ENCODE measurements at places on chromosomes 1 and 21.

- no peak for DNase-seq
Measured at GRCh38 chr1:86567341-86567740, 20.5 kb downstream of the CLCA4 start.

- no peak for DNase-seq
Measured at GRCh38 chr1:108691128-108691941, 775 bp upstream of the PRPF38B start.

DNA sequence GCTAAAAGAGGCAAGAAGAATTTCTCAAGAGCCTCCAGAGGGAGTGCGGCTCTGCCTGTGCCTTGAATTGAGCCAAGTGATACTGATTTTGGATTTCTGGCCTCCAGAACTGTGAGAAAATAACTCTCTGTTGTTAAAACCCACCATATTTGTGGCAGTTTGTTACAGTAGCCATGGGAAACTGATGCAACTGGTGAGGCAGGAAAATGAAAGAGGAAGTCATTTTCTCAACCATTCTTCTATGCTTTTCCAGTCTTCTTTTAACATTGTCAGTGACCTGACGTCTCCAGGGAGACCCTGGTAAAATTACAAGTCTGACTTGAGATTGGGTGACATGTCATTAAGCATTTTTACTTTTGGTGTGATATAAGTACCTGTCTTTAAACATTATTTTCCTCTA lies 5.8 kb downstream of the OR6P1 start:
- DNase-seq, result no peak

DNA sequence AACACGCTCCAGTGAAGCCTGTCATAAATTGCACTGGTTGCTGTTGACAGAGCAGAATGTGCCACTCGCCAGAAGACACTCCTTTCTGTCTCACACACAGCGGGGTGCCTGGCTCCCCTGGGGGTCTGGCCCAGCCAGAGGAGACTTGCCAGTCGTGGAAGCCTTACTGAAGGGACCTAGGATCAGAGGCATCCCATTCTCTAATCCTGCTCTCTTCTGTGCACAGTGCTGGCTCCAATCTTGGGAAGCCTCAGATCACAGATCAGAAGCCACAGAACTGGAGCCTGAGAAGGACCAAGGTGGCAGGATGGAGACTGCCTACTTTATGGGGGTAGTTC lies 1.4 kb downstream of the SLC9A1 start:
- no peak for DNase-seq

DNA sequence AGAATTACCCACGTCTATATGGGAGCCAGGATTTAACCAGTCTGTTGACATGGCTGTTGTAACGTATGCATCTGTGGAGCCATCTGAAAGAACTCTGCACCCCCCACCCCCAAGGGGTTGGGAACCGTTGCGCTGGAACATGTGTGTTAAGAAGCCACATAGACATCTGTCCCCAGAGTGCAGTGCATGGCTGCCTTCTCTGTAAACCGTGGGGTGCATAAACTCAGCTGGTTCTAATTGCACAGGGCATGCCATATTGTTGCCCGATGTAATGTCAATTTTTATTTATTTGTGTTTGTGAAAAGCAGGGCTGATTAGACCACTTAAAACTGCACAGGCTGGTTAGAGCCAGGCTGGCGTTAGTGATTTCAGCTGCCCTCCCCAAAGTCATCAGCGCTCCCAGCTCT lies 70.1 kb upstream of the ROR1 start:
- no peak for DNase-seq

DNA sequence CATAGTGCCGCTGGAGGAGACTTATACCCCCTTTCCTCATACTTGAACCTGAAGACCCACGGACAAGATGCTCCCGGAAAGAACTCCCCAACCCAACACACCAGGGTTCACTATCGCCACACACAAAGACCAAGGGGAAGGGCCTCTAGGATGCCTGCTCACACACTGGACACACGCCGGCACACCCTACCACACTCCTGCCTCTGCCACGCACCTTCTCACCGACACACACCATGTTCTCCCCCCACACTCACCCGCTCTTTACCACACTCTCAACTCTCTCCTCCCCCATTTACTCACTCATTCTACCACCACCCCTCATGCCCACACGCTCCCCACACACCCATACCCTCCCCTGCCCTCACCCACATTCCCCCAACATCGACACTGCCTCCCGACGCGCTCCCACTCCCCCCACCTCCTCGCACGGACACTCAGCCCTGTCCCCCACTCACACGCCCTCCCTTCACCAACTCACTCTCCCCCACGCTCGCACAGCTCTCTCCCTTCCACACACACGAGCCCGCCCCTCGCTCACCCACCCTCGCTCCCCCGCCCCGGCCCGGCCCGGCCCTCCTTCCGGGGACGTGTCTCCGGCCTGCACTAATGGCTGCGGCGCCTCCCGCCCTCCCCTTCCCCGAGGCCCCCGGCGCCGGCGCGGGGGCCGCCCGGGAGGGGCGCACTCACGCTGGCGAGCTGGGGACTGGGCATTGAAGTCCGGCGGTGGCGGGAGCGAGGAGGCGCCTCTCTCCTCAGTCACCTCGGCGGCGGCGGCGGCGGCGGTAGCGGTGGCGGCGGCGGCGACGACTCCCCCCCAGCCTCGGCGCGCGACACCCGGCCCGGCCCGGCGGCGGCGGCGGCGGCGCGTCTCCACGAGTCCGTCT lies 626 bp downstream of the PTP4A2 start:
- peak; percentile 41 for DNase-seq

GRCh38 chr1:26730695-26731094 lies 34.9 kb downstream of the ARID1A start:
- DNase-seq, result no peak

- no peak for DNase-seq
Measured at GRCh38 chr1:11957897-11958296, 22.3 kb upstream of the MFN2 start.

GRCh38 chr1:17789926-17790325 lies 34.8 kb downstream of the ACTL8 start:
- DNase-seq, result no peak

DNA sequence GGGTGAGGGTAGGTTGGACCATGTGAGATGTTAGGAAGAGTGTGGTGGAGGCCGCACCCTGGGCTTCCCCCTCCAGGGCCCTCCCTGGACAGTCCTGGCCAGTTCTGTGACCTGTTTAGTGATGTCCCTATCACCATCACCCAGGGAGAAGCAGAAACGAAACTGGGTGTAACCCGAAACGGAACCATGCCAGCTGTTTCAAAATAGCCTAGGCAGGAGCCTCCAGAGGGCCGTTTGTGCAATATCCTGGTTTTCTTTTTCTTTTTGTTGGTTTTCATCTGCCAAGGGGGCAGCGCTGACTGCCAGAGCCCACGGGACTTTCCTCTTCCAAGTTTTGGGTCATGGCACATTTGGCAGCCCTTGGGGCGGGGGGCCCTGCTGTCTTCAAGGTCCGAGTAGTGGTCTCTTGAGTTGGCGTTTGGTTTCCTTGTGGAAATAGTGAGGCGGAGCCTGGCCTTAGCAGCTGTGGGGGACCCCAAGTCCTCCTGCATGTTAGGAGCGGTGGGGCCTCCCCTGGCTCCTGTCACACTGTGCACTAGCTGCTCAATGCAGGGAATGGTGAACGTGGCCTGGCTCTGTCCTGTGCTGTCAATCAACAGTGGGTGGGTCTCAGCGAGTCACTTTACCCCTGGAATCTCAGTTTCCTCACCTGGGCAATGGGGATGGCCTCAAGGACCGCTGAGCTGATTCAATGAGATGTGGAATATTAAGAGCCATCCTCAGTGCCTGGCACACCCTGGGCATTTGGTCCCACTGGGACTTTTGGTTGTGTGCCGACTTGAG lies 90.7 kb downstream of the ARHGEF10L start:
- DNase-seq, result peak; percentile 42
